ENCODE measurements at places on chromosomes 4 and X.

DNA sequence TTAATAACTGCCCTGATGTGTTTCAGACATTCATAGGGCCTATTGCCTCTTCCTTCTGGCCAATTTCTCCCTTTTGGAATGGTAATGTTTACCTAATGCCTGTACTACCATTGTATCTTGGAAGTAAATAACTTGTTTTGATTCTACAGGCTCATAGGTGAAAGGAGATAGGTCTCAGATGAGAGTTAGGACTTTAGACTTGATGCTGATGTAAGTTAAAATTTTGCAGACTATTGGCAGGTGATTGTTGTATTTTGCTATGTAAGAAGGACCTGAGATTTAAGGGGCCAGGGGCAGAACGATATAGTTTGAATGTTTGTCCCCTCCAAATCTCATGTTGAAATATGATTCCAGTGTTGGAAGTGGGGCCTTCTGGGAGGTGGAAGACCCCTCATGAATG lies 215.5 kb downstream of the SLC39A8 start:
- DNase-seq, result no peak

- no peak for DNase-seq
Measured at GRCh38 chr4:56318555-56318954, 68.7 kb downstream of the AASDH start.

- DNase-seq, result no peak
Measured at GRCh38 chr4:110418641-110419040, 57.3 kb upstream of the ENPEP start.

DNA sequence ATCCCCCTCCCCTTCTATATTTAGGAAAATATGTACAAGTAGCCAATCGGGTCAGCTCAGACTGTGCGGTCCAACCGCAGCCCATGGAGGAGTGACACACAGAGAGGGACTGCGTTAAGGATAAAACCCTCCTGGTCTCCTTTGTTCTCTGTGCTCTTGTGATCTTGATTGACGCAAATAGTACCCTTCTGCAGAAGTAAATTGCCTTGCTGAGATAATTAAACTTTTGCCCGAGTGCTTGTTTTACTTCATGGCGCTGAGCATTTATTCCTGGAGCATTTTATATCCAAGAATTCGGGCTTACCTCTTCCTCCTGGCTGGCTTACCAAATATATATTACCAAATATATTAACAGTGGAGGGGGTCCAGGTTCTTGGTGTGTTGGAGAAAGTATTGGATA lies 184.2 kb downstream of the STAG2 start:
- no peak for DNase-seq

DNA sequence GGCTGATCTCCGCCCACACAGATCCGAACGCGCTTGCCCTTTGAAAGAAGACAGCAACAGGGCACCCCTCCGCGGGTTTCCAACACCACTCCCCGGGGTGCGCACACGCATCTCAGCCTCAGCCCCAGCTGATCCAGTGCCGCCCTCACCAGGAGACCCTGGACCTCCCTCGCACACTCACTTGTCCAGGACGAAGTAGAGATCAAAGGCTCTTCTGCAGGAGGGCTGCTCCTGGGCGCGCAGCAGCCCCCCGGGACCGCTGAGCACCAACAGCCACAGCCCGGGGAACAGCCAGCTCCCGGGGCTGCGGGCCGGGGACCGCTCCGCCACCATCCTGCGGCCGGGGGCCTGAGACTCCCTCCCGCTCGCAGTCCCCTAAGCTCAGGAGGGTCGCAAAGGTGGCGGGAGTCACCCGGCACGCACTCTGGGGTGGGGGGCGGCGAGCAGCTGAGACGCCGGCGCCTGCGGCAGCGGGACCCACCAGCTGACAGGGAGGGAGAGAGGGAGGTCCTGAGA lies 743 bp downstream of the ANTXR2 start:
- no peak for DNase-seq

DNA sequence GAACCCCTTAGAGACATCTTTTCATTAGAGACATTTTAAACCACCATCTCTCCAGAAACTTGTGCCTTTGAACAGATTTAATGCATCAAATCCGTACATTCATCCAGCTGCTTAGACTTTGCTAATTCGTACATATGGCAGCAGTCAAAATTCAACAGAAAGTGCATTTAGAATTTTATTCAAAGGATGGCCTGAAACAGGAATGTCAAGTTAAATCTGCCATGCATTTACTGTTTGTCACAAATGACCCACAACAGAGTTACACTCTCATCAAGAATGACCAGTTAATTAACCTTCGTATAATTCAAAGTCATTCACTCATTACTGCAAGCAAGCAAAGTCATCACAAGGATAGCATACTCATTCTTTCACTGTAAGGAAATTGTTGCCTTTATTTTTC lies 284.3 kb downstream of the SLC7A11 start:
- DNase-seq, result no peak

DNA sequence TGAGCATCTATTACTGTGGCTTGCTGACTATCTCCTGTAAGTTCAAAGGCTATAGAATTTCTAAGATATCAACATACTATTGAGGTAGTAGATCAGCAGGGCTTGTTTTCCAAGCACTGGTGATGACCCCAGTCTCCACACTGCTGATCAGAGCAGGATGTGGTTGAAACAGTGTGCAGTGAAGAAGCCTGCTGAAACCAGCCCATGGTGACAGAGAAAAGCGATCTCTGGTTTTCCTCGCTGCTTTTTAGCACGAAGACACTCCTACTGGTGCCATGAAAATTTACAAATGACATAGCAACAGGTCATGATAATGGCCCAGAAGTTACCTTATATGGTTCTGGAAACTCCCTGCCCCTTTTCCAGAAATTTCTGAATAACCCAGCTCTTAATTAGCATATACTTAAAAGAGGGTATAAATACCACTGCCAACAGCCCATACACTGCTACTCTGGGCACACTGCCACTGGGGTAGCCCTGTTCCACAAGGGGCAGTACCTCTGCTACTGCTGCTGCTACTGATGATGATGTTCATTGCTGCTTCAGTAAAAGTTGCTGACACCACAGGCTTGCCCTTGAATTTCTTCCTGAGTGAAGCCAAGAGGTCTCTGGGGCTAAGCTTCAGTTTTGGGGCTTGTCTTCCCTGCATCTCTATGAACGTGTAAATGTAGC lies 1689.5 kb upstream of the PCDH10 start:
- no peak for DNase-seq

DNA sequence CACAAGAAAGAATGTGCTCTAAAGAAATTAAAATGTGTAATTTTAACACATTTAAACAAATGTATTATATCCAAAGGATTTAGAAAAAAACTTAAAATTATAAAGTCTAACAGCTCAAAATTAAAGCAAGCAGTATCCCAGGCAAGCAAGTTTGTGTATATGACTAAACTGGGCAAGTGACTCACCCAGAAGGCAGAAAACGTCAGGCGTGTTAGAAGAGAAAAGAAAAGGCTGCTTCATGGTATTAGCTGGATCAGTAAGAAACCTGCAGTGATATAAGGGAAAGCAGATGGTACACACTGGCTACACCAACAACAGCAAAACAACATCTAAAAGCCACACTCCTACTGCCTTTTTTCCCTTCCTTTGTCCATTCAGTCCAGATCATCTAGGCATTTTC lies 250.6 kb upstream of the NDST3 start:
- DNase-seq, result no peak

GRCh38 chr4:34198966-34199365 lies 2045.3 kb downstream of the ARAP2 start:
- DNase-seq, result no peak

DNA sequence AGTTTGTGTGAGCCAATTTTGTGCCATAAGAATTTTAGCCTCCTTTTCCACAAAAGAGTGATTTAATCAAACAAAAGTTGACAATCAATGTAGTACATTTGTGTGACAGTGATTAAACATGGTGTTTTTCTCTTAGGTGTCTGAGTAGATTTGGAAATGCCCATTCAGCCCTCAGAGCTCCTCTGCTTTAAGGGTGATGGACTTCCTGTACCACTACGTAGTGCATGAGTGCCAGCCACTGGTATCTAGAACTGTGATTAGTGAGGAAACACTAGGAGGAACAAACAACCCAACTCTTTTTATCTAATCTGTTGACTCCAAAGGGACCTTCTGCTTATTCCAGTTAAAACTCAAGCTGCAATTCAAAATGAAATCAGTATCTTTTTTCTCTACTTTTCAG lies 151.7 kb downstream of the SNCA start:
- no peak for DNase-seq

- DNase-seq, result no peak
Measured at GRCh38 chrX:97461763-97462162, 578.1 kb downstream of the RPA4 start.

DNA sequence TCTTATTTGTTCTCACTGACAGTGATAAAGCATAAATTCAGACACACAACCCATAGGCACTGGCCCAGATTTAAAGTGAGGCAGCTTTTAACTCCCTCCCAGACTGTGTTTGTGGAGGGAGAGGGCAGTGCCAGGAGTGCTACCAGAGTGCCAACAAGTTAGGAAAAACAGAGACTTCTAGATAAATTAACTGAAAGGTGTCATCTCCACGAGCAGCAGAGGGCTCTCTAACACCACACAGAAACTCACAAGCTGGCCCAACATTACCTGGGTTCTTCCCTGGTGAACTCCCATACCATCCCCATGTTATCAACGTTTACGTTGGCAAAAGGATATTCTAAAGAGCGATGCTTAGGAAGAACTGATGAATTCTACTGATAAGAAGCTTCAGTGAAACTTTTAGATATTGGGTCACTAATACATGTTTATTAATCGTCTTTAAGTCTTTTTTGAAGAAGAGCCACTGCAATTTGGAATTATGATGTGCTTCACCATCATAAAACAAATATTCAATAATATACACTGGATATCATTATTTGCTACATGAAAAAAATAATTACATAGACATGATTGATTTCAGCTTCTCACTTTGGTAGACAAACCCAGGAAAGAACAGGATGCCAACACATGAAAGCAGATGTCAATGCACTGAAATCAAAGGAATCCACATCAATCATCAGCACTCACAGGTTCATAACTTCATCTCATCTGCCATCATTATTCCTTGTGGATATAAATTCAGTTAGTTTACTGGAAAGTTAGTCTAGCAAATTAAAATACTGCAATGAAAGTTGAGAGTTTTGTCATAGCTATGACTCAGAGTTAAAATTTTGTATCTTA lies 121.2 kb upstream of the NAP1L5 start:
- DNase-seq, result no peak

DNA sequence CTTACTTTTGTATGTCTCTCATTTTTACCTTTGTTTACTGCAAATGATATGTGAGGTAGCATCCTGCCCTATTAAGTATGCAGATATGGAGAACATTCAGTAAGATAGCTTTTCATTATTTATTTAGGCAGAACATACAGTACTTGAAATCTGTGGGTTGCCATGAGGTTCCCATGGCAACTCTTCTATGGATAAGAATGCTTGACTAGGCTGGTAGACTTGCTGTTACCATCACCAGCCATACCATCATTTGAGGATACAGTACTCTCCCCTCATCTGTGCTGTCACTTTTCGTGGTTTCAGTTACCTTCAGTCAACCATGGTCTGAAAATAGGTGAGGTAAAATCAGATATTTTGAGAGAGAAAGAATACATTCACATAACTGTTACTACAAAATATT lies 56.7 kb downstream of the NAF1 start:
- no peak for DNase-seq

- no peak for DNase-seq
Measured at GRCh38 chr4:108965016-108965415, 202.2 kb upstream of the ETNPPL start.

DNA sequence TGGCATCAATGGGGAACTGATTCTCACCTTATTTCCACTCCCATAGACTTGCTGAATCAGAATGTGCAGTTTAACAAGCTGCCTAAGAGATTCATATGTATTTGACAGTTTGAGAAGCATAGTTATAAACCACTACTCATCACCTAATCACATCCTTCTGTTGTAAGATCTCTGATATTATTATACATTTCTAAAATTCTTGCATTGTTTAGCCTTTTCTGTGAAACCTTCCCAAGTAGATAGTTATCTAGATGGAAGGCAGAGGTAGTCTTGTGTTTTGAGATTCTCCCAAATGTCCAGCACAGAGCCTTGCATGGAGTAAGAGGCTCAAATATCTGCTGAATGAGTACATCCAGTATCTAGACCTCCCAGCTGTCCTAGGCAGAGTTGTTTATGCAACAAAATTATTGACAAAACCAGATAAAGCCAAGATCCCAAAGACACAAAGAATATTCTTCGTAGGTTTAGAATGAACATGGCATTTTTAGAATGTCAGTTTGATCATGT lies 227.3 kb downstream of the KDR start:
- no peak for DNase-seq

- DNase-seq, result no peak
Measured at GRCh38 chrX:153327561-153327960, 6.0 kb upstream of the PNMA6F start.

DNA sequence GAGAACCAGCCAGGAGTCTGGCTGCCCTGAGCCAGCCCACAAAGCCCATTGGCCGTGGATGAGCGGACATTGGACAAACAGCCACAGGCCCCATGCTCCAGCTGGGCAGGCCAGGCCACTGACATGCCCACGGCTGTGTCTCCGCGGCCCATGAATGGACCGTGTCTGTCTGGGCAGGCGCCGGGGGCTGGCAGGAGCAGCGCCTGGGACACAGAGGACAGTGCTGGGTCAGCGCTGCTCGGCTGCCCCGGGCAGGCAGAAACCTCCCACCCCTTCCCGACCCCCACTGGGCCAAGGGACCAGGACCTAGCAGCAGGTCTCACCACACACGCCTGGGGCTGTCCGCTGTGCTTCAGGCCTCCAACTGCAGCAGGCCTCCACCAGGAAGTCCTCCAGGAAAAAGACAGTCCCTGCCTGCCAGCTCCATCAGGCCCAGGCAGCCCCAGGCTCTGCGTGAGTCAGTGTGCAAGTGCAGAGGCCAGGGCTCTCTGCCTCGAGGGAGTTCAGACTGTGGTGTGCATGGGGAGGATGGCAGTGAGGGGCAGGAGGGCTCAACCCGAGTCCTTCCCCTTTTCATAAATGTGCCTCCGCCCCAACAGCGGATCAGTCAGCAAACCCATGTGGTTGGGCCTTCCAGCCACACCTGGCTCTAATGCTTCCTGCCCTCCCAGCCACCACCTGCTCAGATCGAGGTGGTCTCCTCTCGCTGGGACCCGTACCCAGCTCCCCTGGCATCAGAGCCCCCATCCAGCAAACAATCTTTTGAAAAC lies 17.2 kb upstream of the FGFR3 start:
- no peak for DNase-seq

- DNase-seq, result no peak
Measured at GRCh38 chr4:78787392-78788006, 11.3 kb downstream of the BMP2K start.

DNA sequence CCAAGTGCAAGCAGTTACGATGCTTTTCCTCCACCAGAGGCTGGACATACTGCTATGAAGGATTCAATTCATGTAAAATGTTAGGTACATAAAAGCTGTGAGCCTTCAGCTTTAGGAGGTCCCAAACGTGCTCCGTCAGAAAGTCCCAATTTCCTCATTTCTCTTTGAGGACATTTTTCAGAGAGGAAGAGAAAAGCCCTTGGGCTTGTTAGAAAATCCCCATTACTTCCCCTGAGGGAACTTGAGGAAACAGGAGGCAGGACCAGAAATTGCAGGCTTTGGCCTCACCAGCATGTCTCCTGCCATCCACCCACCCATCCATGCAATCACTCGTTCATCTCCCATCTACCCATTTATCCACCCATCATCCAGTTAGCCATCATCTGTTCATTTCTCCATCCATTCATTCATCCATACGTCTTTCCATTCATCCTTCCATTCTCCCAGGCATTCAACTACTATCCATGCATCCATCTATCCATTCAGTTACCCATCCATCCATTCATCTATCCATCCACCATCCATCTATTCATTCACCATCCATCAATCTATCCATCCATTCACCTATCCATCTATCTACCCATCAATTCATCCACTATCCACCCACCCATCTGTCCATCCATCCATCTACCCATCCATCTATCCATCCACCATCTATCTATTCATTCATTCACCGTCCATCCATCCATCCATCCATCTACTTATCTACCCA lies 223.5 kb downstream of the AFAP1 start:
- no peak for DNase-seq

Data from right kidney (tissue), 9 donors.